ENCODE measurements at places on chromosomes 7 and 10.

DNA sequence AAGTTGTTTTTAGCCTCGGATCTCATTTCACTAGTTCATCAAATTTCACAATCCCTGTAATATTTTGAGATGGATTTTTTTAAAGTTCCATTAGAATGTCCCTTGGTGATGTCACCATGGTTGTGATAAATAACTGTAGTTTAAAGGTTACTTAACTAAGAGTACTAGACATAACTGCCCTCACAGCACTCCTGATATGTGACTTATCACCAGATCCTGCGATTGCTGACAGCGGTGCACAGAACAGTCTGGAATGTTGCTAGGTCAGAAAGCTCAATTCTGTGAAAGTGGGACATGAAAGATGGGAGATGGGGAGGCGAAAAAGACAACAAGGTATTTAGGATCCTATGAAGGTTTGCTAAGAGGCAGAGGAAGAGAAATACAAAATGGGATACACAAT, 40.2 kb downstream of the FAM13C start:
- DNase-seq, result no peak

GRCh38 chr10:117900280-117900679, 146.5 kb downstream of the RAB11FIP2 start:
- DNase-seq, result no peak

- DNase-seq, result no peak
Observed at GRCh38 chr10:26357203-26357602, 80.9 kb upstream of the APBB1IP start.

DNA sequence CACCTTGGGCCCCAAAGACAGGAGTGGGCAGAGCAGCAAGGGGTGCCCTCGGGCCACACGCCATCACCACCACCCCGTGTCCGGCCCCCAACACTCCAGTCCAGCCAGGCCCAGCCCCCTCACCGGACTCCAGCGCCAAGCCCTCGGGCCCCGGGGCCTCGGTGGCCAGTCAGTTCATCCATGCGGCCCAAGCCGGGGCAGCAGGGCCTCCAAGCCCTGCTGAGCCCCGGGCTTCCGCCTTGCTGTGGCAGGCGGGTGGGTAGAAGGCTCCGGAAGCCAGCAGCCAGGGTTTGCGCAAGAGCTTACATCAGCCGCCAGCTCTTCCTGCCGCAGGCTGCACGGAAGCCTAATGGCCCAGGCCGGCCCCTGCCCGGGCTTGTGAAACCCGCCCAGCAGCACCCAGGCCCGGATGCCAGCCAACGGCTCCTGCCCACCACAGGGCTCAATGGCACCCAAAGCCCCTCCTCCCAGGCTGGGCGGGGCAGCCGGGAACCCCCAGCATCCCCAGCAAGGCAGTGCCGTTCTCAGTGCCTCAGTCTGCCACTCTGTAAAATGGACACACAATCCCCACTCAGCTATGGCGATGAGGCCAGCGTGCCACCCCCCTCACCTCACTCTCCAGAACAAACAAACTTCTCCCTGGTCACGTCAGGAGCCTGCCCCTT, 26.5 kb downstream of the TNRC18 start:
- peak; percentile 57 for DNase-seq

- no peak for DNase-seq
Observed at GRCh38 chr10:83153714-83154113, 985.6 kb upstream of the GHITM start.

DNA sequence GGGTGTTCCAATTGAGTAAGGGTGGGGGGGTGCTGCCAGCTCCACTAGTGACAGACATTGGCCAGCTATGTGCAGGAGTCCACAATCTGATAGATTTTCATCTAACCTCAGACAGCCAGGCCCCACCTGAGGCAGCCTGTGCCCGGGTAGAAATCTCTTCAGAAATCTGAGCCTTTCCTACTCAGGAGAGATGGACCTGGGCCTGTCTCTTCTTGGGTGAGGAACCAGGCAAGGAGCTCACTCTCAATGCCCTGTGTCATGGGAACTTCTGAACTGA, 86.9 kb downstream of the UBE2H start:
- DNase-seq, result no peak

- no peak for DNase-seq
Observed at GRCh38 chr10:126387931-126388911, at the start of gene ADAM12. Gene ADAM12, minus strand, starts transcription at chr10:126388477. Its CDS starts 332 bp downstream, at chr10:126388145.

- no peak for DNase-seq
Observed at GRCh38 chr7:94980418-94981142, 73.2 kb downstream of the PPP1R9A start.

DNA sequence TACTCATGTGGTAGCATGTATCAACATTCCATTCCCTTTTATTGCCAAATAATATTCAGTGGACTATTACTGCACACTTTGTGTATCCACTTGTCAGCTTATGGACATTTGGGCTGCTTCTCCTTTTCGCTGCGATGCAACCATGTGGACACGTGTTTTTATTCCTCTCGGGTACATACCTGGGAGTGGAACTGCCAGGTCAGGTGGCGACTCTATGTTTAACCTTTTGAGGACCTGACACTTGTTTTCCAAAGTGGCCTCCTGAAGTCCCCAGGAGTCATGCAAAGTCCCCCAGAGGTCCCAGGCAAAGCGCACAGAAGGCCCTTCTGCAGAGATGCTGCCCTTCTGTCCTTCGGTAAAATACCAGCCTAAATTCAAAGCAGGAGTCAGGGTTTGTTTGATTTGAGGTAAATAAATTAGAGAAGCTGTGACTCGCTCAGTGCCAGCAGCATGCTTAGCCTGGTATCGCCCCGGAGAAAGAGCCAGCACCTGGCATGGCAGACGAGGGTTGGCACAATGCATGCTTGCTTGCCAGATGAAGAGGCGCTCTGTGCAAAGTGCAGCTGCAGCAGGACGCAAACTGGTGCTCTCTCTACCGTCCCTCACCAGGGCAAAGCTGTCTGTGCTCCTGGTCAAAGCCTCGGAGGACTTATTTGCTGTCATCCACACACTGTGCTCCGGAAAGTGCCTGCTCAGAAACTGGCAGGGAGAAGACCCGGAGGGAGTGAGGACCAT, 37.8 kb downstream of the HIPK2 start:
- DNase-seq, result no peak

DNA sequence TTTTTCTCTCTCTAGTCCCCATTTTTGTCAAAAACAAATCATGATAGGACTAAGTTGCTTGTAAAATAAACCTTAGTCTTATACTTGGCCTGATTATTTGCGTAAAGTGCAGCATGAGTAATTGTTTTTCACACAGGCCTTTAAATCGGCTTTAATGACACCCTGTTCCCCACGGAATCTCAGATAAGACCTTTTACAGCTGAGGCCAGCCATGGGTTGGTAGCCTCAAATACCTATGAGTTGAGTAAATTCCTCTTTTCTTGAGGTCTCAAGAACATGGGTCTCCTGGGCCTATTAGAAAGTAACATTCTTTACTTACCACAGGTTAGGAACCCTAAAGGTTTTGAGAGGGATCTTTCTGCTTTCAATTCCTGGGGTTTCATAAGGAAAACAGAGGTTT, 761.0 kb upstream of the PHF14 start:
- no peak for DNase-seq

- no peak for DNase-seq
Observed at GRCh38 chr10:3486346-3487065, 298.5 kb downstream of the KLF6 start.

DNA sequence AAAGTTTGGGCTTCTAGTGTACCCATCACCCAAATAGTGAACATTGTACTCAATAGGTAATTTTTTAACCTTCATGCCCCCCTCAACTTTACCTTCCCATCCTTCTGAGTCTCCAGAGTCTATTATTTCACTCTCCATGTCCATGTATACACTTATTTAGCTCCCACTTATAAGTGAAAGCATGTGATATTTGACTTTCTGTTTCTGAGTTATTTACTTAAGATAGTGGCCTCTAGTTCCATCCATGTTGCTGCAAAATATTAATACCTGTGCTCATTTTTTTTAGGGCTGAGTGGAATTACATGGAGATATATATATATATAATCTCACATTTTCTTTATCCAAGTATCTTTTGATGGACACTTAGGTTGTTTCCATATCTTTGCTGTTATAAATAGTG, 21.1 kb upstream of the PHF14 start:
- no peak for DNase-seq

GRCh38 chr7:75559976-75560365, 67.9 kb downstream of the SPDYE5 start:
- no peak for DNase-seq

- DNase-seq, result no peak
Observed at GRCh38 chr7:1249731-1250130, 17.1 kb downstream of the UNCX start.

DNA sequence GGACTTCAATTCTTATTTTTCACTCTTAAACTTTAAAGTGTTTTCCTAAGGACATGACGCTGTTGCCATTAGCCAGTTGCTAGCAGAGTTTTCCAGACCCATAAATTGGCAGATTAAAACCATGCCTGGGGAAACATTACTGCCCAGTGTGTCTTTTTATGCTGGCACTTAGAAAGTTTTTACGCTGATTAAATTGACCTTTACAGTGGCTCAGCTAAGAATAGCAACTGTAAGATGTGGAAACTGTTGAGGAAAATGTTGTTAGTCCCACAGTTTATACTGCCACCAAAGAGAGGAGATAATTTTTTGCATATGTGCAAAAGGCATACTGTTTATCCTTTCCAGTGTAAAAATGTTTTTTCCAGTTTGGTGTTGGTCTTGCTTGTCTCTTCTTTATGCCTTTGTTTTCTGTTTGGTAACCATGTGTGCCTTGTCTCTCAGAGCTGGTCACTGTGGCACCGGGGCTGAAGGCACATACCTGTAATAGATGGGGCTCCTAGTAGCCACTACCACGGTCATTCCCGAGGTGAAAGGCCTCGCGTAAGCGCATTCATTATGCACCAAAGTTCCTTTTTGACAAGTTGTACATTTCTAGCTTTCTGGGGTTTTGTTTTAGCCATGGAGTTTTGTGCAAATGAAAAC, 45.3 kb downstream of the CYP17A1 start:
- no peak for DNase-seq

GRCh38 chr7:138000081-138000701, 1.7 kb downstream of the CREB3L2 start:
- DNase-seq, result peak; percentile 92

DNA sequence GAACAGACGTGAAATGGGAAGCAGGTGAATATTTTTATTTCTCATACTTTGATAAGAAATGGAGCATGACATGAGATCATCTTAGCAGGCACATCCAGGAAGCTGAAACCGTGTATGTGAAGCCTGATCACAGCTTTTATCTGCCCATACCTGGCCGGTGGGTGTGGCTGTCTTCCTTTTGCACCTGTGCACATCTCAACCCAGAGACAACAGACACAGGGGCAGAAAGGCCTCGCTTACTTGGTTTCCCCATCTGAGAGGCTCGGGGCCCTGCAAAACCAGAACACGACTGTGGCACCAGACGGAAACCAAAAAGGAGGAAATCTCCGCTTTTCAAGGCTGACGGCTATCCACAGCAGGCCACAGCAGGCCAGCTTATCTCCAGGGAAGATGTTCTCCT, 116.4 kb downstream of the TCERG1L start:
- DNase-seq, result no peak

DNA sequence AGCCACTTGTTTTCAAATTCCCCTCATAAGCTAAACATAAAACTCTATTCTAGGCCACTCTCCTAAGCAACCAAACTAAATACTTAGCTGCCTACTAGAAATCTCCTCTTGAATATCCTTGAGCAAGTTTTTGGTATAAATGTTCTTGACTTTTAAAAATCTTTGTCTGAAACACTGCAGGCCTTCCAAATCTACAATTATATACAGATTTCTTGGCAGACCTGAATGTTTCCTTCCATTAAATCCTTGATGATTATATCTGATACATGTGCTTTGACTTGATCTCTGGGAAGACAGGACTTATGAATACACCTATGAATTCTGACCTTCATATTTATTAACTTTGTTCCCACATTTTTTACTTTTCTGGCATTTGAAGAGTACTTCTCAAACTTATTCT, 314.5 kb downstream of the CACNA2D1 start:
- no peak for DNase-seq

GRCh38 chr10:114138581-114138980, 35.4 kb downstream of the CCDC186 start:
- no peak for DNase-seq
